ENCODE measurements at places on chromosomes 12 and 14.
A peak's percentile ranks its signal among the peaks of the same experiment; 100 is the strongest.

DNA sequence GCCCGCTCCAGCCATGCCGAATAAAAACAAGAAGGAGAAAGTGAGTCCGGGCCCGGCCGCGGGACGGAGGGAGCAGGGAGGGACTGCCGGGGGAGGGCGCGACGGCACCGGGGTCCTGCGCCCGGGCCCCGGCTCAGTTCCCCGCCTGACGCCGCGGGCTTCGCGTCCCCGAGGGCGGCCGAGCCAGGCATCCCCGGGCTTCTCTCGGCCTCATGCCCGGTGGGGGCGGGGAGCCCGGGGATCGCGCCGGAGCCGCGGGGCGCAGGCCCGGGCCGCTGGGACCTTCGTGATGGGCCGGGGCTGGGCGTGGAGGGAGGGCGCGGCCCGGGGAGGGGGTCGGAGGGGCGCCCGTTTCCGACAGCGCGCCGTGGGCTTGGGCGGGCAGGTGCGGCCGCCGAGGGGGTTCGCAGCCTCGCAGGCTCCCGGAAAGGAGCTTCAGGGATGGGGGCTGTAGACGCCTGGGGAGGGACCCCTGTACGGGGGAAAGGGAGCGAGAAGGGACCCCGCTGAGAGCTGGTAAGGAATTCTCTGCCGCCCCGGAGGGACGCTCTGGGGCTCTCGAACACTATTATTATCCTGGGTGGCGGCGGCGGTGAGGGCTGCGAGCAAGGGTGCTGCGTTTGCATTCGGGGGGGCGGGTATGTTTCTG, 496 bp downstream of the PPP2R5C start:
- DNase-seq: peak; percentile 47

DNA sequence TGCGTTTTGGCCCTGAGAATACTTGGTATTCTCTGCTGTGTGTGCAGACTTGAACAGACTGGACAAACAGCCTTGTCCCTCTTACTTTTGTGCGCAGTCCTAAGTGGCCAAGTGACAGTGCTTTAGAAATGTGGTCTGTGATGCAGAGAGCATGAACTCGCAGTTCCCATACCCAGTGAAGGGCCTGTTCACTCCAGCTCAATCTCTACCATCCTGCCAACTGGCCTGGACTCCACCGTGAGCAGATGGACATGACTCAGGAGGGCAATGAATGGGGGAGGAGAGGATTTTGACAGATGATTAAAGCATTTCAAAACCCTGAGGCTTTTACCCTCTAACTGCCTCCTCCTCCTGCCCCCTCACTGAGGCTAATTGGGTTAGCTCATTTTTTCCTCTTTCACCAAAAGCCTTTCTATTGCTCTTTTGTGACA, 62.5 kb upstream of the PYGL start:
- DNase-seq: no peak

DNA sequence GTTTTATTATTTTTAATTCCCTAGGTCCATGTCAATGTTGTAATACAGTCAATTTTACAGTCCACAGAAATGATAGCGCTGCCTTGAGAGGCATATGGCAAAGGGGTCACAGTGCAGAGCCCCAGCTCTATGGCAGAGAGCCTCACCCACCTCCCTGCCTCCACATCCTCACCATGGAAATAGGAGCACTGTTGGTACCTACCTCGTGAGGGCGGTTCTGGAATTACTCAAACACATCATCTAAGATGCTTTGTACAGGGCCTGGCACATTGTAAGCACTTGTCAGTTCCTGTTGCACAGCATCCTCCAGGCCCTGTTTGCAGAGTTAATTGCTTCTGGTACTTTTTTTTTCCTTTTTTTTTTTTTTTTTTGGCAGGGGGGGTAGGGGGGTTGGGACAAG, 4.1 kb upstream of the AKAP5 start:
- no peak for DNase-seq

DNA sequence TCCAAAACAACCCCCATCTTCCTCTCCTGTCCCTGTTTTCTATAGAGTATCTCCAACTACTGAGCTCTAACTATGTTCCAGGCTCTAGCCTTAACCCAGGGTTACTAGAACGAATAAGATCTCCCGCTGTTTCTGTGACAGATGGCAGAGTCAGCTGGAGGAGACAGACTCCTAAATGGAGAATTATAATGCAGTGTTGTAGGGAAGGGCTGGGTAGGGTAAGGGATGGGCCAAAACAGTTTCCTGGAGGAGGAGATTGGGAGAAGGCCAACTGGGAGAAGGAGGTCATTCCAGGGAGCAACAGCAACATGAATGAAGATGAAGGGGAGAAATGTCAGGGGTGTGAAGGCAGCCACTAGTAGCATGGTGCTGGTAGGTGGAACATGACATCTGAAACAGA, 73.4 kb upstream of the ANO4 start:
- no peak for DNase-seq

DNA sequence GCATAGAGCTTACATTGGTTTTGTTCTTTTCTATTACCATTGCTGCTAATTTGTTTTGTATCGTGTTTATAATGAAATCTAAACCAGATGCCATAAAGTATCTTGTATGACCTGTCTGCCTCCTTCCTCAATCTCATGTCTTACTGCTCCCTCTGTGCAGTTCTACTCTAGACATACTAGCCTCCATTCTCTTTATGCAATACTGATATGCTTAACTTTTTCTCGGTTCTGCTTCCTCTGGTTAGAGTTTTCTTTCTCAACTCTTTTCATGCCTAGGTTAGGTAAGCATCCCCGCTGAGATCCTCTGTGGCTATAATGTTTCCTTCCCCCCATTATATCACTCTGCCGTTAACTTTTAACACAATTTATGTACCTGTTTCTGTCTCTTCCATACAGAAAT, 852.3 kb downstream of the TRHDE start:
- no peak for DNase-seq
